ENCODE measurements at places on chromosomes 12 and 14.

GRCh38 chr12:52019113-52019770 lies 12.5 kb downstream of the TAMALIN start:
- DNase-seq, result no peak

DNA sequence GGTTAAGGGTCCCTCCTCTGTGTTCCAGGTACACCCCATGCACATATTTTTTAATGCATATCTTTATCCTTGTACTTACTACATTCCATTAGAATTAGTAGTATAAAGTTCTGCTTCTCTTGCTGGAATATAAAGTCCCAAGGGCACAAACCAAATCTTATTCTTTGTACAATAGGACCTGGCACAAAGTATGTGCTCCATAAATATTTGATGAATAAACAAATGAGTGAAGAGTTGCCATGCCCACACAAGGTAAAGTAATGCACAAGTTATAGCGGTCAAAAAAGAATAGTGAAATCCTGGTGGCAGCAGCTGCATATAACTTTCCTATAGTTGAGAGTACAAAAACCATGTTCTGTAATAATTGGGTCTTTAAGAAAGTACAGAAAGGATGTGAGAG lies 82.1 kb upstream of the BMP4 start:
- no peak for DNase-seq

DNA sequence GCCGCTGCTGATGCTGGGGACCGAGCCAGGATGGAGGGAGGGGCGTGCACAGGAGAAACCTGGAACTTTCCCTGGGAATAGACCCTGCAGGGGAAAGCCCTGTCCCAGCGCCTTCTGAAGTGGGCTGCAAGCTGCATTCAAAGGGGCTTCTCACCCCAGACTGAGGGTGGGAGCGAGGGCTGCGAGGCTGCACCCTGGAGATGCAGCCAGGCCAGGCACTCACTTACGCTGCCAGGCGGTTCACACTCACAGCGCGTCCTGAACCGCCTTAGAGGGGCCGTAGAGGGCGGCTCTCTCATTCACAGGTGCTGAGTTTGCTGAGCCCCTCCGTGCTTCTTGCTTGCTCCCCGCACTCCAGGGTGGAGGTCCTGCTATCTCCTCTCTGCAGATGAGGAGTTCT lies 208.5 kb upstream of the C14orf180 start:
- no peak for DNase-seq

GRCh38 chr12:100026241-100026640 lies 41.5 kb upstream of the ANKS1B start:
- no peak for DNase-seq

DNA sequence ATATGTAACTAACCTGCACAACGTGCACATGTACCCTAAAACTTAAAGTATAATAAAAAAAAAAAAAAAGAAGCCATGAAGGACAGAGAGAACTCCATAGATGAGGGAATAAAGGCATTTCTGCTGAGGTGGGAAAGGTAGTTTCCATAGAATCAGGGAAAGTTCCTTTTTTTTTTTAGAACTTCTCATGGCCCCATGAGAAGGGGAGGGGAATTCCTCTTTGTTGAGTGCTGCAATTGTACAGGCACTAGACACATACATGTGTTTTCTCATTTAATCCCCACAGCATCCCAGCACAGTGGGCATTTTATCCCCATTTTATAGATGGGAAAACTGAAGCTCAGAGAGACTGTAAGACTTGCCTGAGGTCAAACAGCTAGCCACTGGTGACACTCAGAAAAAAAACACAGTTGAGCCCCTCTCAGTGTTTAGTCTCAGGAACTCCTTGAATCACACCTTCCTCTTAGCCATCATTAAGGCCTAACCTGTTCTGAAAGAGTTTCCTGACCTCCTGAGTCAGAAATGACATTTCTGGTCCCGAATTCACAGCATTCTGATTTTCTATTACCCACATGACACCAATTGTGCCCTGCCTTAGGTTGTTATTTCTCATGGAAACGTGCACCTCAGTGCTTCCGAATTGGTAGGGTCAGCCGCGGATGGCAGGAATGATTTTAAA lies 189.3 kb upstream of the G2E3 start:
- no peak for DNase-seq

GRCh38 chr14:64807551-64807950 lies 72.2 kb downstream of the SPTB start:
- DNase-seq, result no peak

GRCh38 chr12:113041560-113041959 lies 15.0 kb upstream of the DTX1 start:
- DNase-seq, result no peak

DNA sequence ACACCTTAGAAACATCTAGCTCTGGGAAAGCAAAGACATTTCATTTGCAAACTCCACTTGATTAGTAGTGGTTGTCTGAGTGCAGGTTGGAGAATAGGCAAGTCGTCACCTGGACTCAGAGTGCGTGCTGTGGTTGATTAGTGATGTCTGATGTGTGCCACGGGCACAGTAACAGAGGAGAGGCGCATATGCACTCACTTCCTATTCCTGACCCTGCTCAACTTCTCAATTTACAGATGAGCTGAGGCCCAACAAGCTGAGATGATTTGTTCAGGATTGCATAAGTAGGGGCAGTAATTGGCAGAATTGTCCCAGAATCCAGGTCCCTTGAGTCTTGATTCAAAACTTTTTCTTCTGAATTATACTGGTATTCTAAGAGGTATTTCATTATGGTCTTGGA lies 44.9 kb downstream of the ADCK1 start:
- DNase-seq, result no peak
